Activated CD4-positive, alpha-beta T cell treated with anti-CD3 and anti-CD28 coated beads, Interleukin-2, amount 50 U/mL, for 24 hours (primary cell): ENCODE measurements at places on chromosomes 12 and 14.

- DNase-seq = no peak
Observed at GRCh38 chr12:99284161-99284560, 363.4 kb upstream of the GARIN6 start.

- DNase-seq = no peak
Observed at GRCh38 chr12:75964150-75964549, 67.4 kb downstream of the PHLDA1 start.

DNA sequence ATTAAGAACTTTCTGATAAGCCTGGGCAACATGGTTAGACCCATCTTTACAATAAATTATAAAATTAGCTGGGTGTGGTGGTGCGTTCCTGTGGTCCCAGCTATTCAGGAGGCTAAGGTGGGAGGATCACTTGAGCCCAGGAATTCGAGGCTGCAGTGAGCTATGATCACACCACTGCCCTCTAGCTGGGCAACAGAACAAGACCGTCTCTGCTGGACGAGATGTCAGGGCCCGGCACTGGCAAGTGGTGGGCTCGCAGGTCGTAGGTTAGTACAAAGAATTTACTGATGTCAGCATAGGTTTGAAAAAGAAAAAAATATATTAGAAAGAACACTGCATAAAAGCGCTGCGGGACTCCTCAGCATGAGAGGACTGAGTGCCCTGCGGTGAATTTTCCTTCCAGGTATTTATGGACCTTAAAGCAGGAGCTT lies 15.7 kb upstream of the VSIG10 start:
- no peak for DNase-seq

DNA sequence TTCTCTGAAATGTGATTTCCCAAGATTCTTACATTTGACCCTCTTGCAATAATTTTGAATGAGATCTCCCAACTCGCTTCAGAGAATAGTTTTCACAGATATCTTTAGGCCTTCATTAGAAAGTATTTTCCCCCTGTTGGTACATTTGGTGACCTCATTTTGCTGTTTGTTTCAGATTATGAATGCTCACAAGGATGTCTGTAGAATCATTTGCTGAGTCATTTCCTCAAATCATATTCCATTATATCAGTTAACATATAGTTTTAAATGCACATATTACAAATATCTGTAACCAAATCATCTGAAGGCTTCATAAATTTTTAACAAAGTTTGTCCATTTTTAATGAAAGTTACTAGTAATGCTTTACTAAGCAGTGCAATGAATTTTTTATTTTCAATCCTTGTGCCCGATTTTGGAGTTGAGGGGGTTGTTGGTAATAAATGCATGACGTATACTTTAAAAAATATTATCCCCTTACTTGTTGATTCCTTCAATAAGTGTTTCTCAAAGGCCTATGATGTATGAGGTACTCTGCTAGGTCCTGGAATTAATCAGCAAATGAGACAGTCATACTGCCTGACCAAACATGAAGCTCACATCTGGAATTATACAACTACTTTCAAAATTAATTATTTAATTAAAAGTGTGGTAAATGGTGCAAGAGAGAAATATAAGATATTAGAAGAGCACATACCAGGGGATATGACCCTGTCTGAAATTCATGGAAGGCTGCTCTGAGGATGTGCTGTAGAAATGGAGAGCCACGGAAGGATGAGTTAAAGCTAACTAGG lies 126.9 kb upstream of the RAP1B start:
- DNase-seq = no peak

GRCh38 chr12:30859226-30859625 lies 67.3 kb upstream of the TSPAN11 start:
- DNase-seq = no peak

DNA sequence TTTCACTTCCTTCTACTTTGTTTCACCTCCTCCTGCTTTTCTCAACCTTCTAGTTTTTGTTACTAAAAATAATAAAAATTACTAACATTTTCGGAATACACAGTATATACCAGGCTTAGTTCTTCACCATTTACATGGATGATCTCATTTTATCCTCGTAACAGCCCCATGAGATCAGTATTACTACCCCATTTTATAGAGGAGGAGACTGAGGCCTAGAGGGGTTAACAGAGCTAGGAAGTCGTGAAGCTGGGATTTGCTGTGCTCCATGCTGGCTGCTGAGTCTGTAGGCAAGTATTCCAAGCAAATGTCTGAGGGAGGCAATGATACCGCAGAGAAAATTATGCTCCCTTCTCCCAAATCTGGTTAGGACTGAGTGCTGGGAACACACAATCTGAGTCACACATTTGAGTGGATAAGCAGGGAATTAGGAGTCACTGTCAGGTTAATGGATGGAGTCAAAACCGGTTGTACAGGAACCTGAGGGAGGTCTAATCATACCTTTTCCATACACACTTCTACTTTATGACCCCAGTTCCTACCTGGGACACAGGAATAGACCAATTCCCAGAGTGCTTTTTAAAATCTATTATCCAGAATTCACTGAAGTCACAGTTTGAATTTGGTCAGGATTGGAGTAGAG lies 51.1 kb downstream of the ZFYVE26 start:
- no peak for DNase-seq

DNA sequence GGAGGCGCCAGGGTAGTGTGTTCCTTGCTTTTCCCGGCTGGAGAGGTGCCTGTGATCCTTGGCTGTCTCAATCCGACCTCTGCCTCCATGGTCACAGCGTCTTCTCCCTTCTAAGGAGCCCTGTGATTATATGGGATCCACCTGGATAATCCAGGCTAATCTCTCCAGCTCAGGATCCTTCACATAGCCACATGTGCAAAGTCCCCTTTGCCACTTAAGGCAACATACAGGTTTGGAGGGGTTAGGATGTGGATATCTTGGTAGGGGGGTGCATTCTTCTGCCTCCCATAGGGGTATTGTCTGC lies 1.2 kb upstream of the HVCN1 start:
- DNase-seq = no peak

DNA sequence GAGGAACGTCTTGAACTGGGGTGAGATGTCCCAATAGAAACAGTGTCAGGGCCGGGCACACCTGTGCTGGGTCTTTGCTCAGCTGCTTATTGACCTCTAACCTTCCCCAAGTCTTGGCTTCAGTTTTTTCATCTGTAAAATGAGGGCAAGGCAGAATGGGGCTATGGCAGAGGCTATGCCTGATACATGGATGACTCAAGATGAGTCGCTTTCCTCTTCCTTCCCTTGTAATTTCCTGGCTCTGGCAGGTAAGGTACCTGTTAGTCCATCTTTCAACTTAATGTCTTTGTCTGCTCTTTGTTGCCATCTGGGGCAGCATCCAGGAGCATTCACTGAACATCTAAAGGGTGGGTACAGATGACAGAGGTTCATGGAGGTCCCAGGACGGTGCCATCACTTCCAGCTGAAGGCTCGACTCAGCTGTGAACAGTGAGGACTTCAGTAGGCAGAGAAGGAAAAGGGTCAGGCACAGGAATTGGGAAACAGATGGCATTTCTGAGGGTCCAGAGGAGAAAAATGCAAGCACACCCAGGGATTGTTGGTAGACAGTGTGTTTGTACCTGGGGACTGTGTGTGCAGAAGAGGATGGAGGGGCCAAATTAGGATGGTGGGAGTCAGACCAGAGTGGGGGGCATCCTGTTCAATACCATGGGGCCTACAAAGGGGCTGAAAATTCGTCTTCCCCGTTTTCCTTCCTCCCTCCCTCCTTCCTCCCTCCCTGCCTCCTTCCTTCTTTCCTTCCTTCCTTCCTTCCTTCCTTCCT lies 268.3 kb downstream of the VRK1 start:
- DNase-seq = no peak

DNA sequence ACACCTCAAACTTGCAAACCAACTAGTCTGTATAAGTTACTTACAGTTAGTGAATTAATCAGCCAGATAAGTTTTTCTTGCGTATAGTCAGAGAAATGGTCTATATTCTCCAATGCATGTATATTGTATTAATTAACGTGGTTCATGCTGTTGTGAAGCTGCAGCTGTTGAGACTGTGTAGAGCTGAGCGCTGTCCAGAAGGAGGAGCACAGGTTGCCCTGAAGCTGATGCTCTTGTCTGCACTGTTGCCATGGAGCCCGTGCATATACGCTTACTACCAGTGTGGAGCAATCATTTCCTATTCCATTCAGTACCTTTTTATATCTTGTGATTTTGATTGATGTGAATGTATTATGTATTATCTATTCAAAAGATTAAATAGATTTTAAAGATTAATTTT lies 74.3 kb upstream of the ARID2 start:
- peak; percentile 17 for DNase-seq

GRCh38 chr12:41184864-41185263 lies 3.3 kb upstream of the PDZRN4 start:
- no peak for DNase-seq

DNA sequence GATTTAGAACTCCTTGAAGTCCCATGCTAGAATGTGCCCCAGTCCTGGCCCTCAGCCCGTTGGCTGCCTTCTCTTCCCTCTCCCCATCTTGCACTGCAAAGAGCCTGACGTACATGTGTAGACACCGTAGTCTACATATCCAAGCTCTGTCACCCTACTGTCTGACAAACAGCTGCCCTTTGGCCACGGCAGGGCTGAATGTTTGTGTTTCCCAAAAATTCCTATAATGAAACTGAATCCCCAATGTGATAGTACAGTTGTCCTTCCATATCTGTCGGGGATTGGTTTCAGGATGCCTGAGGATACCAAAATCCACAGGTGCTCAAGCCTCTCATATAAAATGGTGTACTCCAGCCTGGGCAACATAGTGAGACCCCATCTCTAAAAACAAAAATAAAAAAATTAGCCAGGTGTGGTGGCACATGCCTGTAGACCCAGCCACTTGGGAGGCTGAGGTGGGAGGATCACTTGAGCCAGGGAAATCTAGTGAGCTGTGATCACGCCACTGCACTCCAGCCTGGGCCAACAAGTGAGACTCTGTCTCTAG lies 12.3 kb upstream of the TFCP2 start:
- DNase-seq = no peak

DNA sequence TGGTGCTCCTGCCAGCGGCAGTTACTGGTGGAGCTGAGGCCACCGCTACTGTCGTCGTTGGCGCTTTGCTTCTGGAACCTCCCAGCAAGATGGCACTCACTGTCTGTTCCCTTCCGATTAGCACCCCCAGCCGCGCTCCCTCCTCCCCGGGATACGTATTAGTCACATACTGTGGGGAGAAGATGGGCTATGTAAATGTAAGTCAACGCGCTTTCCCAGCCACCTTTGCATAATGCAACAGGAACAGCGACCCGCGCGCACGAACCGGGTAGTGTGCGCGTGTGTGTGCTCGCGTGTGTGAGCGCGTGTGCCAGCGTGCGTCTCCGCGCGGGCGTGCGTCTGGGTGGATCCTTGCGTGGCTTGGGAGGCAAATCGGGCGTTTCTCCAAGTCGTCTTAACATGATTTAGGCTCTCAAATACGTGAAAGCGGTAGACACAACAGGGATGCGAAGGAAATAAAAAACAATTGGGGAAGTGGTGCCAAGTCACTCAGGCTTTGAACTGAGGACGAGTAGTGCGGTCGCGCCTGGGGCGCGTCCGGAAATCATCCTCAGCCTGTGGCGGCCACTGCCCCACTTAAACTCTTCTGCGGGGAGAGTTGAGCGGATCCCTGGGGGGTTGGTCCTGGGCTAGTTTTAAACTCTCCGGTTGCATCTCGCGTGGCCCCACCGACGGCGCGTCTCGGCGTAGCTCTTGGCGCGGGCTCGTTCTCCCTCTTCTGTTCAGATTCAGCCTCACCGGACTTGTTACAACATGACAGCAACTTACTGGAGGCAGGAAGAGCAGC lies 1.8 kb downstream of the FLRT2 start:
- DNase-seq = no peak

DNA sequence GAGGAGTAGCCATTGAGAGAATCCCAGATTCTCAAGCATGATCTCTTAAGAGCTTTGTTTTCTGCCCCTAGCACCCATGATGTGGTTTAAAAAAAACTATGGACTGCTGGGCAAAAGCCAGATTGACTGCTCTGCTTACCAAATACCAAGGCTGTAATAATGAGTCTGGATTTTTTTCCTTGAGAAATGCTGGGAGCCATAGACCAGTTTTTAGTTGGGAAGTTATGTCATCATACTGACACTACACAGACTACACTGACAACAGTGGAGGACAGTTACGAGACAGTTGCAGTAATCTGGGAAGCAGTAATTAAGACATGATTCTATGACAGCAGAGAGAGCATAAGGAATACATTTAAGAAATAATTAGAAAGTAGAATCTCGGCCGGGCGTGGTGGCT lies 35.8 kb downstream of the SPATA7 start:
- DNase-seq = no peak

- DNase-seq = no peak
Observed at GRCh38 chr12:79296871-79297270, 393.9 kb downstream of the PAWR start.

DNA sequence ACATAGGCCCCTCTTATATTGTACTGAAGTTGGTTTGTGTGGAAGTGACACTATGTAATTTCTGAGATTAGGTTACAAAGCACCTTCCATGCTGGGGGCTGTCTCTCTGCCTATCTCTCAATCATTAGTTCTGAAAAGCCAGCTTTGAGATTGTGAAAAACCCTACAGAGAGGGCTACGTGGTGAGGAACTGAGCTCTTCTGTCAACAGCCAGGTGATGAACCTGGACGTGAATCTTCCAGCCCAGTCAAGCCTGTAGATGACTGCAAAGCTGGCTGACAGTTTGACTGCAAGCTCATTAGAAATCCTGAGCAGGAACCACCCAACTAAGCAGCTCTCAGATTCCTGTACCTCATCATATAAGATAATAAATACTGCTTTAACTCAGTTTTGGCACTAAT lies 36.3 kb upstream of the BBS10 start:
- no peak for DNase-seq

DNA sequence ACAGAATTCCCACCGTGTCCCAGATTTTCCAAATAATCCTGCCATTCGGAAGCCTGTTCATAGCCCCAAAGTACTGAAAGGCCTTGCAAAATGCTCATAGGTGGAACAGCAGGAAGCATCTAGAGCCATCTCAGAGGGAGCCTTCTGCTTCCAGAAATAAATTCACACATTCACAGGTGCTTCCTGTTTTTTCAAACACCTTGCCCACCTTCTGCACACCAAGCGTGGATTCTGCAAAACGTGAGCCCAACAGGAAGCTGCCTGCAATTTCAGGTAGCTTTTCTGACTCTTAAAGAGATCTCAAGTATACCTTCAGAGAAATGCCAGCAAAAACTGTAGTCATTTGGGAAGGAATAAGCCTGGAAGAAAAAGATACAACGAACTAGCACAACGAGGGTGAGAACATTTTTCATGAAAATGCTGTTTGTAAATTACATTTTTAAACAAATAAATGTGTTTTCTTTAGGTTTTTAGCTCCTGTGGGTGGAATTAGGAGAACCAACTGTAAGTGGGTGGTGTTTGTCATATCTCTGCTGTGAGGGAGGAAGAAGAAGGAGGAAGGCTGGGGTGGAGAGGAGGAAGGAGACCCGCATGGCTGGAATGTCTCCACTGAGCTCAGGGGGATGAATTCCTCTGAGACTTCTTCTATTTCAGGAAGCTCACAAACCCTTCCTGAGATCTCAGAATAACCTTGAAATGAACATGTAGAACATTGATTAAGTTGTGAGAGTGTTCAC lies at the start of gene IFNG-AS1:
Gene IFNG-AS1, plus strand, starts transcription at position 264 of the 737 bp plus-strand sequence.
- no peak for DNase-seq
